ENCODE measurements at places on chromosomes 7 and 10.

DNA sequence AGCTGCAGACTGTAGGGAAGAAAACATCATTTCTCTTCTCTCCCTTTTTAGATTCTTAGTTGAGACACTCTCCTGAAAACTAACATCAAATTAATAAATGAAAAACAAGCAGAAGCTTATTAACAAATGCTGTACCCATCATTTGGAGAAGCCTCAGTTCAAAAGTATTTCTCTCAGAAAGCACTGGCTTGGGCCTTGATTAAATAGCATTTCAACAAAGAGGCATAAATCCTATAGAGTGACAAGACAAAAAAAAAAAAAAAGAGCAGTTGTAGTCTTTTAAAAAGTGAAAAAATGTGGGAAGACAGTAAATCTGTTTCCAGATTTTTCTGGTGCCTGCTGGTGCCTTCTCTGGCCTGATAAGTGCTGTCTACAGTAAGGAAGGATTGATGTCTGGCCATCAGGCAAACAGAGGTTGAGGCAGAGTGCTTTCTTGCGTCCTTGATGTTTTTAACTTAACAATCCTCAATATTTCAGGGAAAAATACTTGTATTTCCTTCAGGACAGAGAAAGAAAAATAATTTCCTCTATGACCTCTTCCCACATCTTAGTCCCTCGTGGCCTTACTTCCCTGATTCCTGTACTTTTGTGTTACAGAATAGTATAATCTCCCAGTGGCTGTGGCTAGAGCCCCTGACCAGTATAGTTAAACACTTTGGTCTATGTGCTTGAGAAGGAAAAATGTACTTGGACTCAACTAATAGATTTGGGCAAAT, 300.5 kb downstream of the HGF start:
- DNase-seq, result no peak

- DNase-seq, result no peak
These were observed 2.7 kb upstream of the COMTD1 start for GRCh38 chr10:75238182-75239095.

DNA sequence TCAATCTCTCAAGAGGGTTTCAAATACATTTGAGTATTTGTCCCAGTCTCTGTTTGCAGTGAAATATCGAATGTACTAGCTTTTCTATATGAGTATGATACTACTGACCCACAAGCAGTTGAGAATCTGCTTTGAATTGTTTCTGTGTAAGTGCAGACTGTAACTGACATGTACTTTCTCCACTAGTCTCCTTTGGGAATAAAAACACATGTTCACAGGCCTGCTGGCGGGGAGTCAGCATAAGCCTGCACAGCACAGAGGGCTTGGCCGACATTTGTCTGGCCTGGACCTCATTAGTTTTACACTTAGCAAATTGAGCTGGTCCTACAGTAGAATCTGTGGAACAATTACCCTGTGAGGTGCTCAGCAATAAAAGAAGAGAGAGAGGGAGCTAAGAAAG, 72.6 kb downstream of the ITGB8 start:
- DNase-seq, result peak; percentile 83

DNA sequence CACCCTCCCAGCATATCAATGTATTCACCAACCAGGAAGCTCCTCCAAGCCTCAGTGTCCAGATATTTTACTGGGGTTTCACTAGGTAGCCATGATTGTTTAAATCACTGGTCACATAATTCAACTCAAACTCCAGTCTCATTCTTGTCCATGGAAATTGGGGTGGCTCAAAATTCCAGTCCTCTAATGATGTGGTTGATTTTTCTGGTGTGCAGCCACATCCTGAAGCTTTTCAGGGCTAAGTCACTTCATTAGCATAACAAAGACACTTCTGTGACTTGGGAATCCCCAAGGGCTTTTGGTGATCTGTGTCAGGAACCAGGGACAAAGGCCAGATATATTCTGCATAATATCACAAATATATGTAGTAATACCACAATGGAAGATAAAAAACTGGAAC, 786.9 kb upstream of the IGFBP3 start:
- DNase-seq, result no peak

DNA sequence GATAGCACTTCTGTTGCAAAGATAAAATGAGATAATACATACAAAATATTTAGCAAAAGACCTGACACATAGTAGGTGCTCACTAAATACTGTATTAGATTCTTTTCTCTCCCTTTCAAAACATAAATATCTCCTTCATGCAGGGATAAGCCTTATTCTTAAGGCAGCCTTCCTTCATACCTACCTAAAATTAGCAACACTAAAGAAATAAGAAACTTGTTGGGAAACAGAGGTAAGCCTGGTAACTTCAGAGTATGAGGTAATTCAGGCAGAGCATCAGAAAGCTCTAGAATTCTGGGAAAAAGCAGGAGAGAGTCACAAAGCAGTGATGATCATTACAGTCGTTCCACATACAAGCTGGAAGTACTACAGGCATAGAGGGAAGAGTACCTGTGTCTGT, 15.2 kb downstream of the HIBADH start:
- DNase-seq, result no peak

DNA sequence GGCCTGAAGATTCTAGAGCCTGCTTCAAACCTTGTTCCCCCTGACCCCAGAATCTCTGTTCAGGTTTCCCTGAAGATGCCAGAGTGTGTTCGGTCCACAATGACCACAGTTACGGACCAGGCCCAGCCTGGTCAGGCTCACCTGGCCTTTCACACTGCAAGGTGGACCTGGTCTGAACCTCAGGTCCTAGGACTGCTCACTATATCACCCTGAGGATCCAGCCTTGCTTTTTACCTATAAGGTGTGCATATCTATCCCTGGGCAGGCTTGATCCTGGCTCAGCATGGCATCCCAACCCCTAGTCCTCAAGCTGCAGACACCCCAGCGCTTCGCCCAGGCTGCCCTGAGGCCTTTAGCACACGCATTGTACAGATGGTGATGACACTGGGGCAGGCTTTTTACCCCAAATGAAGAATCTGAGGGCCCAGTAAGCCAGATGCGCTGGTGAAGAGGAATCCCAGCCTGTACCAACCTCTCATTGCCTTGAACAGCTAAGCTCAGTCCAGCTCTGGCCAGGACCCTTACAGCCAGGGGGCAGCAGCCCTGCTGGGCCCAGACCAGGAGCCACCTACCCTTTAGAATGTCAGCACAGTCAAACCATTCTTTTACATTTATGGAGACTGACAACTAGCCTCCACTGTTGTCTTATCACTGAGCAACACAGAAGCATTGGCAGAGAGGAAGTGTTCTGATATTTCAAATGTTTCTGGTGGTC, 28.0 kb downstream of the MAT1A start:
- no peak for DNase-seq

DNA sequence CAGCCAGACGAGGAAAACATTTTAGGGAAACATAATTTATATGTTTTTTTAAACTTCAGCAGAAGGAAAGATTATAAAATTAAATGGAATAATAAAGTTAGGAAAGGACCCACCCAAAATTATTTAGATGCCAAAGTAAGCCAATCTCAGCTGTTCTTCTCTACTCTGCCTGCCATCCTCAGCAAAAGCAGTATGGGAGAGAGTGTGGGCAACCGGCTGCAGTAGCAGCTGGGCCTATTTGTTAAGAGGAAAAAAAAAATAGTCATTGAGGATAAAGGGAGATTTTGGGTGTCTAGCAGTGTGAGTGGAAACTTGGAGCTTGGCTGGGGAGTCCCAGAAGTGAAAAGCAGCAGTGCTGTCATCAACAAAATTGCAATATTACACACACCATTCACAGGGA, 15.4 kb downstream of the SEMA3E start:
- DNase-seq, result no peak
